ENCODE measurements at places on chromosomes 1 and 21.
A peak's percentile ranks its signal among the peaks of the same experiment; 100 is the strongest.

GRCh38 chr1:41581216-41582003 is 96.9 kb upstream of the EDN2 start:
- no peak for DNase-seq

DNA sequence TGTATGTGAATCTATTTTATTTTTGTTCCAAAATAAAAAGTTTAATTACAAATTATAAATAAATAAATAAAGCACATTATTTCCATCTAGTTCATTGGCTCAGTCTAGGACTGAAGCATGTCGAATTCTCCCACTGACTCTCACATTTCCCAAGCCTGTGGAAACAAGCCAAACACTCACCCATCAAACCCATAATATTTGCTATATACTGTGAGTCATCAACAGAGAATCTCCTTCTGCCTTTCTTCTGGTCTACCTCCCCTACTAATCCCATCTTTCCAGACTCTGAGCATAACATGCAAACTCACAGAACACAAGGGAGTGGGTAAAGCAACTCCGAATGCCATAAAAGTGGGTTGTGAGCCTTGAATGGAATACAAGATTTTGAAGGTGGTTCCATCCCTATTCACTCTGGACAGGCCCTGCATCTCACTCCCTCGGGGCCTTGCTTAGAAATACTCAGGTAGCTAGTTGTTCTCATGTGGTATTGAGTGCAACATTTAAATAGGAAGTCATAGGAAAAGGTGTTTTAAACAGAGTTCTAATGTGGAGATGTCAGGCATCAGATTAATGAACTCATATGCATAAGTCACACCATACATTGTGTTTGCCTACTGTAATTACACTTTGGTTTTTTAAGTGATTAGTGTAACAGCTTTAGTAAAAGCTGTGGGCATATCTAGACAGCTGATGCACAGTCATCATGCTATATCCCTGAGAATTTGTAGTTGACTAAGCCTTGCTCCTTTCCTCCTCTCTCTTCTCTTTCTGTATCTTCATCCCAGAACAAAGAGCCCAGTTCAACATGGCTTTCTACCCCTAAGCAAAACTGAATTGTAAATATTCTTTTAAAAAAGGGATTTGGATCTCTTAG is 47.0 kb downstream of the F5 start:
- DNase-seq = peak; percentile 86

DNA sequence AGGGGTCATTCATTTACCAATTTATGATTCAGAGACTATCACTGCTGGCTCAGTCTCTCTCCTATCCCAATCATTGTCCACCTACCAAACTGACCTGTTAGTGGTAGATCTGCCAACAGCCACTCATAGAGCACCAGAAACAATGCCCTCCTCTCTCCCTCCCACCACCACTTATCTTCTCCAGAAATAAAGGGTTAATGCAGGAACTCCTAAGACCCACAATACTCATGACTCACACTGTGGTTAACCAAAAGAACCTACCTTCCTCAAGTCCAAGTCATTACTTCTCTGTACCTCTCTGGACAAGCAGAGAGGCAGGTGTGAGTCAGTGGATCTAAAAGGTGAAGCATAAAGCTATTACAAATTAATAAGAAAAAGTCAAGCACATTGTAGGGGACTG is 40.9 kb upstream of the CAMK1G start:
- DNase-seq = no peak

DNA sequence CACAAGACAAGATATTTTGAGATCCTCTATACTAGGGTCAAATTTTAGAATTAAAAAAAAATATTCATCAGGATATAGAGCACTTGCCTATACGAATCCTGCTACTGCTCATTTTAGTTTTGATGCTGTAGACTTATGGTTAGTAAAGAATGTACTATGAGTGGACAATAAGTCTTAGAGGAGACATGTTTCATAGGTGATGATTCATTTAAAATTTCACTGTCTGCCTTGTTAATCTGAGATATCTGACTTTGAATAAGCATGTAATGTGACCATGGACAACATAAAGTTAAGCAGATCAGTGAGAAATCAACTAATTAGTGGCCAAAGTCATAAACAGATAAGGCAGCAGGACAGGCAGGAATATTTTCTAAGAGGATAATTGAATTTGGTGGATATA is 106.8 kb upstream of the HP1BP3 start:
- no peak for DNase-seq

- DNase-seq = peak; percentile 86
Measured at GRCh38 chr21:37787456-37787855, 128.8 kb downstream of the KCNJ6 start.

Measured in brain microvascular endothelial cell (primary cell).